RKO (cell line): ENCODE measurements at places on chromosomes 5 and 9.

DNA sequence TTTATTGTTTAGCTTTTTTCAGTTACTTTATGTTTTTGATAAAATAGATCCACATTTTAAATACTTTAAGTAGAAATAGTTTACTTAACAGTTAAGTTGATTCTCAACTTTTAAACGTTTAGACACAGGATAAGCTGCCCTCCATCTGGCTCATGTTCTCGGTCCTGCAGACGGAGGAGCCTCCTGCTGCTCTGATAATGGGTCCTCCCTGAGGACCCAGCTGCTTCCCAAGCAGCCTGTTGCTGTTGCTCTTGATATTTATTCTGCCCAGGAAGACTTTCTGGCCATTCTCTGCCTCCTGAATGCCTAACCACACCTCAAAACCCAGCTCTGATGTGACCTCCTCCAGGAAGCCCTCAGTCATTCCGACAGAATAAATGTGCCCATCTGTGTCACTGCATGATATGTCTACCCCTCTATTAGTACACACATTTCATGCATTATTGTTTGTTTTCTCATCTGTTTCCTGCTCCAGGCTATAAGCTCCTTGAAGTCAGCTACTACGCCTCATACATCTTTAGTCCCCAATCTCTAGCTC, 267.2 kb upstream of the MSX2 start:
- no peak for DNase-seq

GRCh38 chr9:95031711-95032461, 285.6 kb downstream of the FANCC start:
- DNase-seq = no peak

DNA sequence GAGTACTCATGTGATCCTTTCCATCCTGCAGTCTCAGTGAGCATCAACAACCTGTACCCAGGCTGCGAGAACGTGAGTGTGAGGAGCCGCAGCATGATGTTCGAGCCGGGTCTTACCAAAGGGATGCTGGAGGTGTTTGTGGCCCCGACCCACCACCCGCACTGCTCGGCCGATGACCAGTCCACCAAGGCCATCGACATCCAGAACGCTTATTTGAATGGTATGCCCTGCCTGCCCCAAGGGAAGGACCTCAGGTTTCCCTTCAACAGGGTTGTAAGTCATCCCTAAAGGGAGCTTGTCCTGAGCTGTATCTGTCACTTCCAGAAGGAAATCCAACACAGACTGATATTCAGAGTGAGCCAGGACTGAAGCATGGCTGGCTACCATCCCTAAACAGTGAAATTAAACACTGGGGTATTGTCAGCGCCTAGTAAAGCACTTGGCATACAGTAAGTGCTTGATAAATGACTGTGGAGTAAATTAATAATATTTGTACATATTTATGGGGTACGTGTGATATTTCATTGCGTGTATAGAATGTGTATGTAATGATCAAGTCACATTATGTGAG, 39.3 kb upstream of the CTSL start:
- no peak for DNase-seq

DNA sequence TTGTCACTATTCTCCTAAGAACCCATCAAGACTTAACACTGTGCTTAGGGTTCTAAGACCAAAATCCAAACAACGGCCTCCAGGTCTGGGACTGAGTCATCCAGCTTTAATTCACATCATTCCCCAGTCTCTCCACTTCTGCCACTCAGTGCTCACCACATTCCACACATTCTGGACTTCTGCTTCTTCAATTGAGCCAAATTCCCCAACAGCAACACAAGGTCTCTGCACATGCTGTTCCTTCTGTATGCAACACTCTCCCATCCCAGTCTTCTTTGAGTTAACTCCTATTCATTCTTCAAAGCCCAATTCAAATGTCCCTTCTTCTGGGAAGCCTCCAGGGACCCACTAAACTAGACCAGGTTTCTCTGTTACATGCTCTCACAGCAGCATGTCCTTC, 97.8 kb downstream of the GPR21 start:
- DNase-seq = no peak

- DNase-seq = no peak
Observed at GRCh38 chr5:6786786-6787495, 73.7 kb downstream of the TENT4A start.

DNA sequence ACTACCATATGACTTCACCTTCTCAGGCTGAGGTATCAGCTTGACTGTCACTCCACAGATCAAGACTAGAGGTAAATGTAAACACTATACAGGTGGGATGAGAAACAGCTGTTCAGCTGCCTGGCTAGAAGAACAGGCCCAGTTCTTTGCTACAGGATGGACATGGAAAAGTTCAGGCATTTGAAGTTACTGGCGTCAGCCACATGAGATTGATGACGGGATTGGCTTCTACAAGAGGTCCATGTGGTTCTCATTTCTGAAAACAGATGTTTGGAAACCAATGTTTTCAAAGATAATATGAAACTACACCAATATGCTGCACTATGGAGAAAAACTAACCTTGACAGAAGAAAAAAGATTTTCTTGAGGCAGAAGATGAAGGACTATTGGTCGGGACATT, 324.1 kb downstream of the CDH10 start:
- no peak for DNase-seq

DNA sequence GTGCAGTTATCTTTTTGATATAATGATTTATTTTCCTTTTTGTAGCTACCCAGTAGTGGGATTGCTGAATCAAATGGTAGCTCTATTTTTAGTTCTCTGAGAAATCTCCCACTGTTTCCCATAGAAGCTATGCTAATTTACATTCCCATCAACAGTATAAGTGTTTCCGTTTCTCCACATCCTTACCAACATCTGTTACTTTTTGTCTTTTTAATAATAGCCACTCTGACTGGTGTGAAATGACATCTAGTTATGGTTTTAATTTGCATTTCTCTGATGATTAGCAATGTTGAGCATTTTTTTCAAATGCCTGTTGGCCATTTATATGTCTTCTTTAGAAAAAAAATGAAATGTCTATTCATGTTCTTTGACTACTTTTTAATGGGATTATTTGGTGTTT, 94.7 kb downstream of the SERINC5 start:
- DNase-seq = no peak

GRCh38 chr5:178545176-178545575, 45.0 kb downstream of the COL23A1 start:
- DNase-seq = no peak

GRCh38 chr9:15305470-15305869, 1.5 kb downstream of the TTC39B start:
- DNase-seq = no peak
